Stimulated activated CD4-positive, alpha-beta T cell treated with anti-CD3 and anti-CD28 coated beads, Interleukin-1b, Interleukin-23, amount 100 ng/mL, for 48 hours (primary cell): ENCODE measurements at places on chromosomes 1 and 21.

- DNase-seq, result no peak
Measured at GRCh38 chr1:172827301-172827700, 168.4 kb downstream of the FASLG start.

DNA sequence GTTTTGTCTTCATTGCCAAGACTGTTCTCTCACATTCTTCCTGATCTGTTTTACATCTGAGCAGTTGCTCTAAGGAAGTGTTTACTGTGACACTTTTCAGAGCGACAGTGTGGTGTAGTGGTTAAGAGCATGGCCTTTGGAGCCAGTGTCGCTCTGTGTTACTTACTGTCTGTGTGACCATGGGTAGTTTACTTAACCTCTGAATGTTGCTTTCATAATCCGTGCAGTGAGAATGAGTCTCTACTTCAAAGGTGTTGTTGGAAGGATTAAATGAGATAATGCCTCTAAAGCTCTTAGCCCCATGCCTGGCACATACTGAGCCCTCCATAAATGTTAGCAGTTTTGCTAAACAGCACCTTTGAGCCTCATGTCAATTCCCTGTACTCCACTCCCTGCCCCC, 35.9 kb upstream of the ZFP69B start:
- DNase-seq, result no peak

DNA sequence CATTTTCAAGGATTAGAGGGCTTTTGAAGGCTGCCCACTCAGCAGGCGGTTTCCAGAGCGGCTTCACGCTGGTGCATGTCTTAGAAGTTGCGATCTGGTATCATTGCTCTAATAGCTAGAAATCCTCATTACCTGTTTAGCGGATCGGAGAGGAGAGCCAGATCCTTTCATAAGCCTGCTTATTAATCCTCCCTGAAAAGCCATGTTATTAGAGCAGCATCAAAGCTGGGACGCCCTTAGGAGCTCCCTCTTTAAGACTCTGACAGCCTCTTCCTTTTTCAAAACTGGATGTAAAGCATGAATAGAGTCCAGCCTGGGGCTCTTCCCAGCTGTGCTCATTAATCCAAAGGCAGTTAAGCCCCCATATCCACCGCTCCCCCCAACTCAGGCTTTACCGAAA, 13.9 kb upstream of the CTSE start:
- DNase-seq, result no peak

DNA sequence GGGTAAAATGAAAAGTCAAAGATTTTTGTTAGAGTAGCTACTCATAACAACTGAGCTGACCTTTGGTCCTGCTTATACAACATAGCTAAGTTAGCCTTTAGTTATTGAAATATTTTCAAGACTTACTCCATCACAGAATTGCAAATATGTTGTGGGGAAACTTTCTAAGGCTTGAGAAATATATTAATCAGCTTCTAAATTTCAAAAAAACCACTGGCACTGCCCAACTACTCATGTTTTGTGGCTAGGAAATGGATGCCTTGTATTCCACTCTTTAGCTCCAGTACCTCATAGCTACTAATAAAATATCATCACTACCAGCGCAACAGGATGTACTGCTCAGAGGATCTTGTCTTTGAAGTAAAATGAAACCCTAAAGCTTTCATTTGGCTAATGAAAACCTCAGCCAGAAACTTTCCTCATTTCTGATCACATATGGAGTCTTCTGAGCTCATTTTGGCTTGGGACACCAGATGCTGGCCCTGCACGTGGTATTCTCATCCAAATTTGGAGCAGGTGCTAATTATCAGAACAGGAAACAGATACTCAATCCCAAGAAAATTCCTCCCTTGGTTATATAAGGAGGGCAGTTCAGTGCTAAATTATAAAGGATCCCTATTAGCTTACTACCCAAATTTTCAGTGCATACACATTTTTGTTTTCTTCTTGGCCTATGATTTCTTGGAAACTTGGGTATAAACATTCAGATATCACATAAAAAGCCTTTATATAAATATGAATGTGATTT, 690.7 kb downstream of the ADGRL2 start:
- DNase-seq, result no peak

DNA sequence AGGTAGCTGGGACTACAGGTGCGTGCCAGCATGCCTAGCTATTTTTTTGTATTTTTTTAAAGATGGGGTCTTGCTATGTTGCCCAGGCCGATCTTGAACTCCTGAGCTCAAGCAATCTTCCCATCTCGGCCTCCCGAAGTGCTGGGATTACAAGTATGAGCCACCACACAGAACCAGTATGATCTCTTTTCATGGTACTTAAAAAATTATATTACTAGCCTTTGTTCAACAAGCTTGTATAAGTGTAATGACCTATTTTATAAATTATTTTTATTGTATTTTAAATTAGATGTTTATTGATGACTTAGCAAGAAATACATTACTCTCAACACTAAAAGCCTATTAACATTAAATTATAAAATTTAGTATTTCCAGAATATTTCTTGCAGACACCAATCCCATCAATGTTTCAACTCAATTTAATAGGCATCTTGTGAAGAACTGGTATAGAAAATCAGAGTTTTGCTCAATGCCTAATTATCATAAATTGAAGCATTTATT, 36.0 kb upstream of the MTF2 start:
- DNase-seq, result no peak

DNA sequence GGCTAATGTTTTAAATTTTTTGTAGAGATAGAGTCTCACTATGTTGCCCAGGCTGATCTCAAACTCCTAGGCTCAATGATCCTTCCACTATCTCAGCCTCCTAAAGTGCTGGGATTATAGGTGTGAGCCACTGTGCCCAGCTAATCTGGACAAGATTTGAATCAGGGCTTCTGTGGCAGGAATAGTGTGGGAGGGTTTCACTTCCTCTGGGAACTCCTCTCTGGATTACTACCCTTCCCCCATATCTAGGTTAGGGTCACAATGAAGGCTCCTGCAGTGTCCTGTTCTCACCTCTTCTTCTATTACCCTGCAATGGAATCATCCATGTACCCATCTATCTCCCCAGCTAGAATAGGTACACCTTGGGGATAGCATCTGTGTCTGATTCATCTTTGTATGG, 133.6 kb upstream of the RAB4A start:
- DNase-seq, result no peak

DNA sequence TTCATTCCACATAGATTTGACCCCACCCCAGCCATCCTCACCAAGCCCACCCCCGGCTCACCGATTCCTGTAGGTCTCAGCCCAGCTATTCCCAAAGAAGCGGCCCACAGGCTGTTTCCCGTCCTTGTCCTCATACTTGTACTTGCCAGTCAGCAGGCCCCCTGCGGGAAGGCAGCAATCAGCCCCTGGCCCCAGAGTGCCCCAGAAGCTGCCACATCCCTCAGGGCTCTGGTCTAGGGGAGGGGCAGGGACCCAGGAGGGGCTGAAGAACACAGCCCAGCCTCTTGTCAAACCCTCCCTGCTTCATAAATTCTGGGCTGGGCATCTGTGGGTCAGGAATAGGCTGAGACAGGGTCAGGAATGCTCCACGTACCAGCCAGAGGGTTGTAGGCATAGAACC, 5.0 kb downstream of the AKR7A2 start:
- DNase-seq, result no peak

GRCh38 chr1:157878059-157878458, 36.5 kb upstream of the CD5L start:
- no peak for DNase-seq

DNA sequence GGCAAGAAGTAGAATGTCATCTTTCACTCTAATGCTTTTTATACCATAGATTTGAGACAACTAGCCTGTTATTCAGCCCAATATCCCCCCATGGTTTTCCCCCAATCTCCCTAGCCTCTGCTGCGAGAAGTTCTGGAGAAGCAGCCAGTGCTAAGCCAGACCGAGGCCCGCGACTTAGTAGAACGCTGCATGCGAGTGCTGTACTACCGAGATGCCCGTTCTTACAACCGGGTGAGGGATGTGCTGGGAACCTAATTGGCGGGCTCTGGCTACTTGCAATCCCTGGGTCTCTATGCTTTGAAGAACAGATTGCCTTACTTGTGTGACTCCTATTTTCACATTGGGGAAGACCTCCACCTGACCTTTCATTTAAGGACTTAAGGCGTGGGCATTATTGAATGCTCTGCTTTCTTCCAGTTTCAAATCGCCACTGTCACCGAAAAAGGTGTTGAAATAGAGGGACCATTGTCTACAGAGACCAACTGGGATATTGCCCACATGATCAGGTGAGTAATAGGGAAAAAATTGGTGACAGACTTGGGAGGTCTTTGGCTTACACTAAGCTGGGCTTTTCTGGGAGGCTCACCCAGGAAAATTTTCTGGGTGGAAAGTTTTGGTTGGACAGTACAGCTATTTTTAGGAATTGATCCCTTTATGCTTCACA, 1.9 kb downstream of the PSMB4 start:
- DNase-seq, result no peak

- no peak for DNase-seq
Measured at GRCh38 chr1:15605398-15606383, 11.6 kb upstream of the DDI2 start.

- DNase-seq, result no peak
Measured at GRCh38 chr1:245827301-245827700, 672.5 kb downstream of the KIF26B start.

DNA sequence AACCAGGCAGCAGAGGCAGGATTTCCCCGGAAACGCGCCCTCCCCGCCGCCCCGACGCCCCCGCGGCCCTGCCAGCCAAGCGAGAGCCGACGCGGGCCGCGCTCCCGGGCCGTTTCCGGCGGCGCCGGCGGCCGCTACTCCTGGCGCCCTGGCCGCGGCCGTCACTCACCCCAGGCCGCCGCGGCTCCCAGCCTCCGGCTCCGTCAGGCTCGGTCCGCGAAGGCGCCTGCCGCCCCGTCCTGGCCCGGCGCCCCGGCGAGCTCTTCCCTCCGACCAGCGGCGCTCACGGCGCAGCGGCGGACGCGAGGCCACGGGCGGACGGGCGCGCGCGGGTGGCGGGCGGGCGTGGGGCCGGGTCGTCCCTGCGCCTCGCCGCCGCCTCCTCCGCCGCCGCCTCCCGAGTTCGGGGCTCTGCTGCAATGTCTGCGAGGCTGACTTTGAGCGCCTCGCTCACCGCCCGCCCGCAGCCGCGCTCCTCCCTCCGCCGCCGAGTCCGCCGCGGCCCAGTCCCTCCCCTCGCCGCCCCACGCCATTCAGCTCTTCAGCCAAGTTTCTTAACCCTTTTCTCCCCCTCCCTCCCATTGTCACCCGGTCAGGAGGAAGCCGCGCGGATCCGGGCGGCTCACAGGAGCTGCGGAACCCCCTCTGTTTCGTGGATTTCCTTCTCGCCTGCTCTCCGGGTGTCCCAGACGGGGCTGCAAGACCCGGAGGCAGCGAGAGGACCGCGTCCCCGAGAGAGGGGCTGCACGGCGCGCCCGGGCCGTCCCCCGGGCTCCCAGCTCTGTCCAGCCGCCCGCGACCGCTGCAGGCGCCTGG, at the start of gene NRIP1:
Gene NRIP1 (minus strand): TSS at position 425 of the 816 bp plus-strand sequence. CDS start 96,808 bp downstream, outside the sequence.
- DNase-seq, result peak; percentile 75
